ENCODE measurements at places on chromosomes 11 and 22. TPM values are rescaled to one million over a fixed set of nuclear protein-coding genes. Genes with fewer than 3 reads are reported as not detected.

DNA sequence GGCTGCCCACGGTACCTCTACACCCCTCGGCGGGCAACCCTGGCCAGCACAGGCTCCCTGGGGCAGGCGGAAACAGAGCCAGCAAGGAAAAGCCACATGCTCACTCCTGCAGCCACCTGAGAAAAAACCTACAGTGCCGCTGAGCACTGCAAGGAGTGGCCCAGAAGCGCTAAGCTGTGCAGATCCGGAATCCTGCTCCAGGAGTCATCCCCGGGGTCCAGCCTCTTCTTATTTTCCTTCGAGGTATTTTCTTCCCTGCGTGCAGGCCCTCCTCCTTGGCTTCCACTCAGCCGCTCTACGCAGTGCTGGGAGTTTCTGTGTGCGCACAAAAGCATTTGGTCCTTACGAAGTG, 81.0 kb downstream of the TRMU start:
- no peak for DNase-seq

DNA sequence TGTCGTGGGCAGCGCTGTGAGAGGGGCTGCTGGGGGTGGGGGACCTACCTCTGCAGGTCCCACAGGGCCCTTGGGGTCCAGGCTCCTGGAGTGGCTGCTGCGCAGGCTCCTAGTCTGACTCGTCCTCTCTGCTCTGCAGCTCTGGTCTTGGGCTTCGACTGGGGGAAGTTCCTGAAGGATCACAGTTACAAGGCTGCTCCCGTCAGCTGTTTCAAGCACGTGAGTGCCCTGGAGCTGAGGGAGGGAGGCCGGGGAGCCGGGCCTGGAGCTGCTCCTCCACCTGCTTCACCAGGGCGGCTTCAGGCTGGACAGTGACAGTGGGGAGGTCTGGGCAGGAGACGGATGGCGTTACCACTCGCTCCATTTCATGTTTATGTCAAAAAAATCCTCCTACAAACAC, 11.9 kb downstream of the L3MBTL2 start:
- DNase-seq, result no peak

- no peak for DNase-seq
Measured at GRCh38 chr11:109405671-109406070, 16.3 kb upstream of the C11orf87 start.

- no peak for DNase-seq
Measured at GRCh38 chr11:32448232-32448631, 12.9 kb upstream of the WT1 start.

DNA sequence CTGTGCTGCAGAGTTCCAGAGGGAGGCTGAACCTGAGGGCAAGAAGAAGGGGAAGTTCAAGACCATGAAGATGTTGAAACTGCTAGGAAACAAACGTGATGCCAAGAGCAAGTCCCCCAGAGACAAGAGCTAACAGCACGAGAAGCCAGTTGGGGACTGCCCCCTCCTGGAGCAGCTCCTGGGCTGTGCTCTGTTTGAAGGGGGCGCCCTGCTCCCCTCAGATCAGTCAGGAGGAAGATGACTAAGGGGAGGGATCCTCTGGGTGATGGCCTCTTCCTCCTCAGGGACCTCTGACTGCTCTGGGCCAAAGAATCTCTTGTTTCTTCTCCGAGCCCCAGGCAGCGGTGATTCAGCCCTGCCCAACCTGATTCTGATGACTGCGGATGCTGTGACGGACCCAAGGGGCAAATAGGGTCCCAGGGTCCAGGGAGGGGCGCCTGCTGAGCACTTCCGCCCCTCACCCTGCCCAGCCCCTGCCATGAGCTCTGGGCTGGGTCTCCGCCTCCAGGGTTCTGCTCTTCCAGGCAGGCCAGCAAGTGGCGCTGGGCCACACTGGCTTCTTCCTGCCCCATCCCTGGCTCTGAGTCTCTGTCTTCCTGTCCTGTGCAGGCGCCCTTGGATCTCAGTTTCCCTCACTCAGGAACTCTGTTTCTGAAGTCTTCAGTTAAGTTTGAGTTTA, 12.6 kb downstream of the C22orf23 start:
- DNase-seq, result no peak

GRCh38 chr22:28034760-28035401, 115.8 kb upstream of the PITPNB start:
- peak; percentile 95 for DNase-seq

DNA sequence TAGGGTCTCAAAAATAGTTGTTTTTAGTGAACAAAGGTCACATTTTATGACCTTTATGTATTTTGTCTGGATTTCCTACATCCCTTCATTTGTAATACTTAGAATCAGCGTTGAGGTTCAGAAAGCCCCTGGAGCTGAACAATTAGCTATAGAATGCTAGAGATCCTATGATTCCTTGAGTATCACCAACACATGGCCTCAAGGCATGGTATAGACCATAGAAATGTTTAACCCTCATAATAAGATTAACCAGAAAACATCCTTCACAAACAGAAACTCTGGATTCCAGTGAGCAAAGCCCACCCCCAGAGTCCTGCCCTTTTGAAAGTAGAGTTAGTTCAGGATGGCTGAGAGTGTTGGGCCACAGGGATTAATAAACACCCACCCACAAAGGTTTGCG, 77.3 kb downstream of the CYB5R2 start:
- no peak for DNase-seq

- DNase-seq, result no peak
Measured at GRCh38 chr22:22730655-22731373, 86.4 kb downstream of the GGTLC2 start.

GRCh38 chr22:46350646-46351045, 15.1 kb downstream of the TRMU start:
- DNase-seq, result no peak

DNA sequence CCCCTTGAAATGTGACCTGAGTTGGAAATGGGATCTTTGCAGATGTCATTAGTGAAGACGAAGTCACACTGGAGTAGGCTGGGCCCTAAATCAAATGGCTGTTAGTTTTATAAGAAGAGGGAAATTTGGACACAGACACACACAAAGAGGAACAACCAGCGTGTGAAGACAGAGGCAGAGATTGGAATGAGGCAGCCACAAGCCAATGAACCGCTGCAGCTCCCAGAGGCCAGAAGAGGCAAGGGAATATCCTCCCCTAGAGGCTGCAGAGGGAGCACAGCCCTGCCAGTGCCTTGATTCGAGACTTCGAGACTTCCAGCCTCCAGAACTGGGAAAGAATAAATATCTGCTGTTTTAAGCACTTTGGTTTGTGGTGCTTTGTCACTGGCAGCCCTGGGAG, 484.5 kb downstream of the MN1 start:
- no peak for DNase-seq

GRCh38 chr11:14228356-14228755, 130.6 kb downstream of the RRAS2 start:
- no peak for DNase-seq

Gene HORMAD2
- total RNA-seq, result not detected

Gene IGF2
- 112 TPM for total RNA-seq

Gene MS4A3
- total RNA-seq, result not detected

Gene TTLL1
- 1.2 TPM for total RNA-seq
